M059J (cell line): ENCODE measurements at places on chromosomes 6 and 20.

- no peak for DNase-seq
These were observed 141.6 kb upstream of the DTNBP1 start for GRCh38 chr6:15804164-15805154.

- DNase-seq, result no peak
These were observed 689.3 kb downstream of the HACE1 start for GRCh38 chr6:104170401-104170800.

- peak; percentile 54 for DNase-seq
These were observed at the start of gene PLA2G7 for GRCh38 chr6:46734867-46735719. Gene PLA2G7, minus strand, starts transcription at chr6:46735375. Its CDS starts 12,484 bp downstream, at chr6:46722891.

DNA sequence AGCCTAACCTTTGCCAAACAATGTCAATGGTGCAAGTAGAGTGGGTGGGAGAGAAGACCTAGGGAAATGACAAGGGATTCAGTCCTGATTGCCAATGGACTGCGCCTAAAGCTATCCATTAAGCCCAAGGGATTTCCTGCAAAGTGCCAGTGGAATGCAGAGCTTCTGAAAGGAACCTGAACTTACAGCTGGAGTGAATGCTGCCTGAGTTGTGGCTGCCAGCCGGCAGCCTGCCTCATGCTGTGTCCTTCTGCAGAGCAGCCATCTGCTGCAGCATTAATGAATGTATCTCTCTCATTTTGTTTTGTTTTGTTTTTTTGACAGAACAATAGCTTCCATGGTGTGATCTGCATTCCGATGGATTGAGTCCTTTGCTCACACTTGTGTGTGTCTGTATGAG, 44.7 kb downstream of the SLC35F1 start:
- DNase-seq, result no peak

DNA sequence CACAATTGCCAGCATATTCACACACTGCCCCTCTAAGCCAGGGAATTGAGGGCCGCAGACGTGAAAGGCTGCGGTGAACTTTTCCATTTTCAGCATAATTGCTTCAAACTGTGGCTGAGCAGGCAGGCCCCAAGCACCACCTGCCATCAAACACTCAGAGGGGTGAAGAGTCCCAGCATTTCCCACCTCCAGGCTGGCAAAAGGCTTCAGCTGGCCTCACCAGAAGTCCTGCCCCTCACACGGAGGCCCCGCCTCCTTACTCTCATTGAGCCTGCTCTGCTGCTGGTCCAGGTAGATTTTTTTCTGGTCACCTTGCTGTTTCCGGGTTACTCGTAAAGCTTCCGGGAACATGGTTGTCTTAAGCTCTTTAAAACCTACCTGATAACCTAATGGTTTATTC, 52.0 kb upstream of the PRELID3B start:
- DNase-seq, result no peak

GRCh38 chr6:109686566-109687265, 4.3 kb downstream of the AK9 start:
- no peak for DNase-seq

- no peak for DNase-seq
These were observed 75.9 kb downstream of the TAF4 start for GRCh38 chr20:61989741-61990140.

DNA sequence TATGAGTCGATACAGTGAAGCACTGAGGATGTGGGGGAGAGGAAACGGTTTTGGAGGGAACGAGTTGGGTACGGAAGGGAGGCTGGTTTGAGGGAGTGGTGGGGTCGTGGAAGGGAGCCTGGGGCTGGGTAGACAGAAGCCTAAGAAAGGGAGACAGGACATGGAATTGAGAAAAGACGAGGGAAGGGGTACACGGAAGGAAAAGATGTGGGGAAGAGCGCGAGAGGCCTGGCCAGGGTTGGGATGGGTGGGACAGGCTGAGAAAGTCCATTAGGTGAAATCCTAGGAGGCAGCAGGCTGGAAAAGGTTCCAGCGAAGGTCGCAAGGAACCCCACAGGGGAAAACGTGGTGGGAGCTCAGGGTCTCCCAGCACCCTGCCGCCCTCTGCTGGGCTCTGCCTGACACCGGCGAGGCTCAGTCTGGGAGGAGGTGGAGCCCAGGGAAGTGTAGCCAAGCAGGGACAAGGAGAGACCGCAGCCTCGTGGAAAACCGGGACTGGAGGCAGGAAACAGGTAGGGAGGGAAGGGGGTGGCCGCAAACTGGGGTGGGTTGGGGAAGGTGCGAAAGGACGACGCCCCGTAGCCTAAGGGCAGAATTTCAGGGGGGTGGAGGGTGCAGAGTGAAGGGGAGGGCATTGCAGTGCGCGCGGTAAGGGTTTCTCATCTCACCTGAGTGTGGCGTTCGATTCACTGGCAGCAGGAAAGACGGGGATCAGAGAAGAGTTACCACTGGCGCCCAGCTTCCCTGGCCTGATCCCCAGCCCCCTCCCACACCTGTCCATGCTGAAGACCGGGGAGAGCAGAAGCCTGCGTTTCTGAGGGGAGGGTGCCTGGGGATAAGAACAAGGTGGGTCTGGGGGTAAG, 4.3 kb downstream of the GABBR1 start:
- peak; percentile 86 for DNase-seq

- DNase-seq, result no peak
These were observed 49.3 kb upstream of the ARID1B start for GRCh38 chr6:156727715-156728385.
